Activated effector memory CD4-positive, alpha-beta T cell treated with Interleukin-2 at 50 U/mL for 16 hours (primary cell): ENCODE measurements at places on chromosomes 11 and 22.

DNA sequence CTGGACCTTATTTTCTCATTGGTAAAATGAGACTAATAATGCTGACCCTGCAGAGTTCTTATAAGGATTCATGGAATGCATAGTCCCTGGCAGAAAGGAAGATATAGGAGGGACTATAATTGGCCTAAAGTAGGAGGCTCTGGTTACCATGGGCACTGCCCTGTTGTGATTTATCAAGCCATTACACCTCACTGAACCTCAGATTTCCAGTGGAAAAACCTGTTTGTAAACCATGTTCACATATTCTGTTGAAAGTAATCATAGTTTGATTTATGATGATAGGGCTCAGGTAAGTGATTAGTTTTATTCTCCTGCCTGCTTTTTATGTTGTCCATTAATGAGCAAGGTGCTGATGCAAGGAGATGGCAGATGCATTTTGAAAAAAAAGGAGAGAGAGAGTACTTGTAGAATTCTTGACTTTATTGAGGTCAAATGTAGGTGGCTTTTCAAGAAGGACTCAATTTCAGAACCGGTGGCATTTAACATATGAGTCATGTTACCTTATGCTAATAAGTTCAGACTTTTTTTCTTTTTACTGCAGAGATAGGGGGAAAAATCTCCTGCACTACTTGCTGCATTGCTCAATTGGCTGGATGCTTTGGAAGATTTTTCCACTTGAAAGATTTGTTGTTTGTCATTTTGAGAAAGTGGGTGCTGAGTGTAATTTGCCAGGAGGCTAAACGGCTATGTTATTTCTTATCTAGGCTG, 14.6 kb downstream of the NF2 start:
- no peak for DNase-seq

GRCh38 chr11:32450372-32450771, 15.0 kb upstream of the WT1 start:
- no peak for DNase-seq

DNA sequence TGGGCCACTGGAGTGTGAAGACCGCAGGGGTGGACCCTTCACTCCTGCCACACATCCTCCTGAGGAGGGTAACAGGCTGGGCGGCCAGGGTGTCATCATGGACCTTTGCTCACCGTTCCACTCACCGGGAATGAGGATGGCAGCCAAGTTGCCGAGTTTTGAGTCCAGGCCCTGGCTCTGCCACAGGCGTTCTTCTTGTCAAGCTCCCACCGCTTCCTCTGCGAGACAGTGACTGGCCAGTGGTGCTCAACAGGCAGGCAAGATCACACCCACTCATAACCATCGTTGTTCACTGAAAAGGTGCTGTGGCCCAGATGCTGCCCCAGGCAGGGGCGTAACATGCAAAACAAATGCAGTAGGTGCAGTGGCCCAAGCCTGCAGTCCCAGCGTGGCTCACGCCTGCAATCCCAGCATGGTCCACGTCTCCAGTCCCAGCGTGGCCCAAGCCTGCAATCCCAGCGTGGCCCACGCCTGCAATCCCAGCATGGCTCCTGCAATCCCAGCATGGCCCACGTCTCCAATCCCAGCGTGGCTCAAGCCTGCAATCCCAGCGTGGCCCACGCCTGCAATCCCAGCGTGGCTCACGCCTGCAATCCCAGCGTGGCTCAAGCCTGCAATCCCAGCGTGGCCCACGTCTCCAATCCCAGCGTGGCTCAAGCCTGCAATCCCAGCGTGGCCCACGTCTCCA, 5.0 kb upstream of the PANX2 start:
- no peak for DNase-seq

DNA sequence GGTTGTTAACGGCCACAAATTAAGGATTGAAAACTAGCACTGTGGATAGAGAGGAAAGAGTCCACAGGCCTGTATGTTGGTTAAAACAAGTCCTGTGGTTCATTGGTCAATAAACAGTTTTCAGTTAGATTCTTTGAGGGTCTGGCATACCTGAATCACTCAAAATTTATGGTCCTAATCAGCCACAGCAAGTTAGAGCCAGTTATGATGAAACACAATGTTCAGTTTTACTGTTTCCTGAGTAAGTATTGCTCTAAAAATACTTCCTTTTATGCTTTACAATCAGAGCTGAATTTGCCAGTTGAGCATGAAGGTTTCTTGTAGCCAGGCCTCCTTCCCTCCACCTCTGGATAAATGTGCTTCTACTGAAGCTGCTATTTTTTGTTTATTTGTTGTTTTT, 12.9 kb upstream of the CAT start:
- no peak for DNase-seq

DNA sequence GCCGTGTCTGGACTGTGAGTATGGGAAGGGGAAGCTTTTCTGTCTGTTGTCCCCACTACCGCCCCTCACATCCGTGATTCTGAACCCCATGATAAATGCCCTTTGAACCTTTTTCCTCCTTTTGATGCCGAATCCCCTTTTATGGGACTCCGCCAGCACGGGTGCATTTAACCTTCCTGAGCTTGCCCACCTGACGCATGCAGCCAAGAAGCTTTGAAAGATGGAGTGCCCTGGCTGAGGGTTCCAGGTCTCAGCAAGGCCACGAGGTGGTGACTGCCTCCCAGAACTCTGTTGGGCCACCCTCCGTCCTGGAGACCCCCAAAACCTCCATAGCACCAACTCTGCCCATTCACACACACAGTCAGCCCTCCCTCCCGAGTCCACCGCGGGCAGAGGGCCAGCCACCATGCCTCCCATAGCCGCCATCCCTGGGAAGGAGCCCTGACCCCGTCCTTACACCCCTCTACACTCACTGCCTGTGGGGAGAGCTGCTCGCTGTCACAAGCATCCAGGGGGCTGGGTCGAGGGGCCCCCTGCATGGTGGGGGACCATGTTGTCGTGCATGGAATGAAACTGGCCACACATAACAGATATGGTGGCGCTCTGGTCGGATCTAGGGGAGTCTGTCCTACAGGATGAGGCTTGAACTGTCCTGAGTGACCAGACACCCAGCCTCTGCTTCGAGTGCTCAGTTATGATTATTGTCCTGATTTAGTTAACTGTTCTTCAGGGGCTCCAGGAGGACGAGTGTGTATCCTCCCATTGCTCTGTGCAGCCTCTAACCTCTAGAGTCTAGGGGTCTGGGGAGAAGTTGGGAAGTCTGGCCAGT, 822 bp upstream of the COMT start:
- no peak for DNase-seq

DNA sequence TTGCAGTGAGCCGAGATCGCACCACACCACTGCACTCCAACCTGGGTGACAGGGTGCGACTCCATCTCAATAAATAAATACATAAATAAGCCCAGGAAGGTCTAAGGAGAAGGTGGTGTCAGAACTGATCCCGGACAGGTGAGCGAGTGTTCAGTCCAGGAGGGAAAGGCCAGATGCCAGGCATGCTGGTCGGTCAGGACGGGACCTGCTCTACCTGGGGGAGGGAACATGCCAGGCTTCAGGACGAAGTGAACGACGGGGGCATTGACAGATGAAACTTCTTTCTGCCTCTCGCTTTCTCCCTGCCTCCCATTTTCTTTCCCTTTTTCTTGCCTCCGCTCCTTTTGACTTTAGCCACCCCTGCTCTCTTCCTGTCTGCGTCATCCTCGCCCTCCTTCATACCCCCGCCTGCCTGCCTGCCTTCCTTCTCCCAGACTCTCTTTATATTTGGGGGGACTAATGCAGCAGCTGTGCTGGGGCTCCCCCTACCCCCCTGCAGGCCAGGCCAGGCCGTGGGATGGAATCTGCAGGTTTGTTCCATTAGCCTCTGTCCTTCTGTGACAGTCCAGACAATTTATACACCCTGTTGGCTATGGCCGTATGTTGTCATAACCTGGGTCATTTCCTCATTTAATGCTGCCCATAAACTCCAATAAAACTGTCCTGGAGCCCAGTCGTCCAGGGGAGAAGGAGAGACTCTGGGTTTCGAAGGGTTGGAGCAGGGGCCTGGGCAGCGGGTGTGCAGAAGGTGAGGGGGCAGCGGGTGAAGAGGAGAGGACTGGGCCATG, 209.2 kb upstream of the TBCEL start:
- DNase-seq, result no peak

DNA sequence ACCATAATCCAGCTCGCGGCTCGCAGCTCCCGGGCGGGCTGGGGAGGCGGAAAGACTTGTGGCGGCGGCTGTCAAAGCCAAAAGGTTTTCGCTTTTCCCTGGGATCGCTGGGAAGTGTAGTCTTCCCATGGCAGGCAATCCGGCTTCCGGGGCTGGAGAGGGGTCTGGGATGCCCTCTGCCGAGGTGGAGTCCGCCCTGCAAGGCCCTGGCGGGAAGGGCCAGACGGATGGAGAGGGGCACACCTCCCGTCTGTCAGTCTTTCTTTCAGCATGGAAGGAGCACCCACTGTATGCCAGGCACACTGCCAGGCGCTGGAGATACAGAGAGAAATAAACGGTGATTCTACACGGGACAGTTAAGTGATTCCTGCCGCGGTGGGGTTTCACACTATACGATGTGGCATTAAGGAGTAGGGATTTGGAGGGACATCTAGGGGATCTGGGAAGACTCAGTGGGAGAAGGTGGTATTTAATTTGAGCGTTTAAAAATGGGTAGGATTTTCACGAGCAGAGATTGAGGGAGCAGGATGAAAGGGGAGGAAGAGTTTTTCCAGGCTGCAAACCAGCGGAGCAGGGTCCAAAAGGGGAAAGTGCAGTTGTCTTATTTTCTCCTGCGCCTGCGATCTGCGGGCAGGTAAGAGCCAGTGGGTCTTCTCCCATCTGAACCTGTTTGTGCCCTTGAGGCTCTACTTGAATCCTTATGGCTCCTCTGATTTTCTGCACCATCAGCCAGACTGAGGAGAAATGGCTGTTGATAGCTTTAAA, at the start of gene BACE1:
BACE1 (minus strand) TSS at position 60 of the 765 bp plus-strand sequence. CDS start 461 bp downstream, outside the sequence.
- DNase-seq, result peak; percentile 7

GRCh38 chr11:12695221-12695794, 21.1 kb downstream of the TEAD1 start:
- DNase-seq, result no peak

GRCh38 chr11:107705027-107705426, 6.8 kb downstream of the SLN start:
- DNase-seq, result no peak

DNA sequence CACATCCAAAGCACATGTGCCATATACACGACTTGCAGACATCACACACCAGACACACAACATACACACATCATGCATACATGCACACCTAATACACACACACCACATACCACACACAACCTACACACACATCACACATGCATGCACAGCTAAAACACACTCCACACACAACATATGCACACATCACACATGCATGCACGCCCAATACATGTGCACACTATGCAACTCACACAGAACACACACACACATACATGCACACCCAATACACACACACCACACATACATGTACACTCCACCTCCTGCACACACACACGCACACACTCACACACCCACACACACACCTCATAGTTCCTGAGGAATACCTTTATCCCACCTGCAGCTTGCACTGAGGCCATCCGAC, 436.0 kb downstream of the MIAT start:
- DNase-seq, result no peak

- DNase-seq, result no peak
Measured at GRCh38 chr11:104191124-104191523, 27.2 kb upstream of the PDGFD start.

DNA sequence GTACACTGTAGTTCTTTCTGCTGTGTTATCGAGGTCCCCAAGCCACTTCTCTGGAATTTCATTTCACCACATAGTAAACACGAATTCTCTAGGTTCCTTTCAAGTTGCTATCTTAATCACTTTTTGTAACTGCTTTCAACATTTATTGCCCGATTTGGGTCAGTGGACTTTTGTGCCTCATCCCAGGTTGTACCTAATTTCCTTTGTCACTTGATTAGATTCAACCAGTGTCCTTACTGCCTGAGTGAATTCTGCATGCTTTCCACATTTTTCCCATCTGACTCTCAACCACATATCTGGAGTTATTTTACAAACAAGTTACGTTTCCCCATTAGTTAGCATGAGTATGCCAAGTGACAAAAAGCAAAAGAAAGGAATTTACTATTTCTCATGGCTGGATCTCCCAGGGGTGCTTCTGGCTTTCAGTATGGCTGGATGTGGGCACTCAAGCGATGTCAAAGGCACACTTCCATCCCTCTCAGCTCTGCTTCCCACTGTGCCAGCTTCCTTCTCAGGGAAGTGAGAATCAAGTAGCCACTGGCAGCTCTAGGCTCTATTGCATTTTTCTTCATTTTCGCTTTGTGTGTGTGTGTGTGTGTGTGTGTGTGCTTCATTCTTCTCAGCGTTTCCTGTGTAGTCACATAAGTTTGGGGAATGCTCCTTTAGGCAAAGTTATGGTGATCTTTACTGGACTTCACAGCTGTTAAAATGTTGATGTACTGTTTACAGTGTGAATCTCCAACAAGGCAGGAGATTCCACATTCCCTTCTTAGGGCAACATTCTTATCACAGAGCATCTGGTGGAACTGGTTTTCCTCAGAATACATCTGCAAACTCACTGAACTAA, 128.9 kb downstream of the DBX1 start:
- no peak for DNase-seq

GRCh38 chr11:111696556-111696955, 69.6 kb downstream of the PPP2R1B start:
- DNase-seq, result no peak

DNA sequence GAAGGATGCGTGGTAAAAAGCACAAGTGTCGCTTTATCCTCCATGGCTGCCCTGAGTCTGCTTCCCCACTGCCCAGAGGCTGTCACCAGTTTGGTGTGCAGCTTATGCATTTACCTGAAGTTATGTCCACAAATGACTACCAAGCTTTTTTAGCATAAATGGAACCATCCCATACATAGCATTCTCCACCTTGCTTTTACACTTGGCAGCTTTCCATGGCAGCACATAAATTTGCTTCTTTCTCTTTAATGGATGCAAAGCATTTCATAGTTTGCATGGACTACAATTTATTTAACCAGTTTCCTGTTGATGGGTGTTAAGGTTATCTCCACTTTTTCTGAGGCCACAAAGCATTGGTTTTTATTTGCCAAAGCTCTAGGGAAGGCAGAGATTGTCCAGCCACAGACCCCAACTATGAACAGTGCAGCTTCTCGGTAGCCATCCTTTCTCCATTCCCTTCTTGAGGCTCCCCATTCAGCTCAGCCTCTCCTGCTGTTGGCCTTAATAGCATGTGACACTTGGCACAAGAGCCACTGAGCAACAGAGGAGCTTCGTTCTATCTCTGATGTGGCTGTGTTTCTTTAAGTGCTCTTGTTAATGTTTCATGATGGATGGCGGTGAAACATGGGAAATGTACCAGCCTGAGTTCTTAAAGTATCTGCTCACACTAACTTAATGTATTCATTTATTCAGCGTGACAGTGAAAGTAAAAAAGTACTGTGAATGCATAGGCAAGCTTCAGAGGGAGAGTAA, 59.8 kb upstream of the NAV2 start:
- DNase-seq, result no peak

GRCh38 chr11:12893787-12894672, 115.1 kb upstream of the RASSF10 start:
- DNase-seq, result no peak

- DNase-seq, result no peak
Measured at GRCh38 chr22:20390394-20390907, 3.5 kb upstream of the ZNF74 start.
